ENCODE measurements at places on chromosomes 7 and 10. TPM values are rescaled to one million over a fixed set of nuclear protein-coding genes. Genes with fewer than 3 reads are reported as not detected.

The ZNF365 gene
- 2.9 TPM for total RNA-seq

The LIPM gene
- not detected for total RNA-seq

The CFAP43 gene
- 0.25 TPM for total RNA-seq

The GTF2IRD1 gene
- total RNA-seq = 77.6 TPM

The RNF133 gene
- total RNA-seq = 0.49 TPM

Measured in MCF 10A (cell line).